ENCODE measurements at places on chromosomes 1 and 21.

DNA sequence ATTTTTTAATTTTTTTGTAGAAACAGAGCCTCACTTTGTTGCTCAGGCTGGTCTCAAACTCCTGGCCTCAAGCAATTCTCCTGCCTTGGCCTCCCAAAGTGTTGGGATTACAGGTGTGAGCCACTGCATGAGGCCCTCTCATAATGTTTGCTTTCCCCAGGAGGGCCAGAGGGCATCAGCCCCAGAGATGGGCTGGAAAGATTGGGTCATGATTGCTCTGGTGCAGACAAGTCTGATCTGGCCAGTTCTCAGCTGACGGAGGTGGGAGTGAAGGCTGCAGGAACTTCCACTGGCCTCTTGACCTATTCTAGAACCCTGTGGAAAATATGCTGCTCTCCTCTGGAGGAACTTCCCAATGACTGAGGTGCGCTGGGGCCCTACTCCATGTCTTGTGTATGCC, 43.4 kb upstream of the RD3 start:
- DNase-seq: no peak

GRCh38 chr1:156086256-156086662, 4.0 kb upstream of the MEX3A start:
- no peak for DNase-seq

- DNase-seq: no peak
These were observed 31.0 kb downstream of the TMCC2 start for GRCh38 chr1:205258719-205259118.

GRCh38 chr1:94434365-94435045, 16.3 kb downstream of the ABCD3 start:
- DNase-seq: no peak

- DNase-seq: no peak
These were observed 2.0 kb downstream of the ADAMTSL4 start for GRCh38 chr1:150551051-150551783.
